HTR-8/SVneo (cell line): ENCODE measurements at places on chromosomes 1 and 21.

- no peak for DNase-seq
Observed at GRCh38 chr1:5709461-5709975, 282.7 kb downstream of the NPHP4 start.

DNA sequence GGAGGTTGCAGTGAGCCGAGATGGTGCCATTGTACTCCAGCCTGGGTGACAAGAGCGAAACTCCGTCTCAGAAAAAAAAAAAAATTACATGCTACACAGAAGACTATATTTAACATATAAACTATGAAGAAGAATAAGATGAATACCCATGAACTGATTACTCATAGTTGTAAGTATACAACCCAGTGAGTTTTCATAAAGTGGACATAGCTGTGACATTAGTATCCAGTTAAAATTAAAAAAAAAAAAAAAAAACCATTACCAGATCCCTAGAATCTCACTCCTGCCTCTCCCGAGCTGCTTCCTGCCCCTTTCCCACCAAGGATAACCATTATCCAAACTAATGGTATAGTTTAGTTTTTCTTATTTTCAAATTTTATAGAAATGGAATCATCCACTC is 37.4 kb downstream of the UBE4B start:
- DNase-seq = no peak

GRCh38 chr1:210641582-210641981 is 312.9 kb downstream of the HHAT start:
- no peak for DNase-seq

- DNase-seq = no peak
Observed at GRCh38 chr1:46341222-46342083, 846 bp downstream of the NSUN4 start.

- no peak for DNase-seq
Observed at GRCh38 chr1:61253912-61254633, 171.7 kb downstream of the NFIA start.

GRCh38 chr1:160578175-160578524 is 1.1 kb downstream of the CD84 start:
- DNase-seq = no peak

DNA sequence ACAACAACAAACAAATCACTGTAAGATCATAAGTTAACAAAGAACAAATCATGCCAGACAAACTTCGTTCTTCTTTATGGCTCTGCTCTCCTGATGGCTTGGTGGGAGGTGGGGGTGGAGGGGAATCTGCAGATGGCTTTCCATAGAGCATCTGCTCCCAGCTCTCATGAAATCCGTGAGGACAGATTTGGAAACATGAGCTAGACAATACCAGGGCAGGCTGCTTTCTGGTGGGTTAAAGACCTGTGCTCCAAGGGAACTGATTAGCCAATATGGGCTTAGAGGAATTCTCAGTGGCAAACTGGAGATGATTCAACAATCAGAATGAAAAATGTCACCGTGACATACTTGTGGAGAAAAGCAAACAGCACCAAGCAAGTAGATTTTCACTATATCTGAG is 69.4 kb upstream of the TLR5 start:
- DNase-seq = no peak

- DNase-seq = no peak
Observed at GRCh38 chr1:93155335-93155734, 24.9 kb downstream of the TMED5 start.
